ENCODE measurements at places on chromosomes 6 and 20.

DNA sequence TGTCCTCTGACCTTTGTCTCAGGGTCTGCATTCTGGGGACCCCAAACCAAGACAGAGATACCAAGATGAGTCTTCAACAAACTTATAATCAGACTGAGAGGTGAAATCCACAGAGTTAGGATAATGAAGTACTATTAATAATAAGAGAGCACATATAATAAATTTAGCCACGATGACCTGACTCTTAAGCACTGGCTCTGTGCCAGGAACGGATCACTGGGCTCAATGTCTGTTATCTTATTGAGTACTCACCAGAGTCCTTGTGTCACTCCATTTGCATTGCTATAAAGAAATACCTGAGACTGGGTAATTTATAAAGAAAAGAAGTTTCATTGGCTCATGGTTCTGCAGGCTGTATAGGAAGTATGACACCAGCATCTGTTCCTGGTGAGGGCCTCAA, 18.9 kb upstream of the ITPR3 start:
- H3K36me3 ChIP-seq, result no peaks in the 10 kb centered on the region
- H3K4me1 ChIP-seq, result no peaks in the 10 kb centered on the region
- no peak for DNase-seq
- H3K27me3 ChIP-seq, result no peaks in the 10 kb centered on the region

DNA sequence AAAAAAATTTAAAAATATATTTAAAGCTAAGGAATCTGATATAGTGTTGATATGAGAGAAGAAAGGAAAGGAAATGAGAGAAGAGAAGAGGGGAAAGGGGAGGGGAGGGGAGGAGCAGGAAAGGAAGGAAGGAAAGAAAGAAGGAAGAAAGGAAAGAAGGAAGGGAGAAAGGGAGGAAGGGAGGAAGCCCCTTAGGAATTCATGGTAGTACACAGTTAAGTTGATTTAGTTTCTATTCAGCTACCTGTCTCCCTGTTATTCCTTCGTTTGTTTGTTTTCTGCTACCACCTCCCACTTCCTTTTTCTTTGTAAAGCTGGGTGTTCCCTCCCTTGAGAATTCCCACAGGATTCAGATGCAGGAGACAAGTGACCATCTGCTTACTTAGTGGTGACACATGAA, 1025.4 kb upstream of the FLRT3 start:
- H3K27me3 ChIP-seq, result no peaks in the 10 kb centered on the region
- no peak for DNase-seq
- H3K4me3 ChIP-seq, result no peak overlapping the region
- no peaks in the 10 kb centered on the region for H3K4me1 ChIP-seq

DNA sequence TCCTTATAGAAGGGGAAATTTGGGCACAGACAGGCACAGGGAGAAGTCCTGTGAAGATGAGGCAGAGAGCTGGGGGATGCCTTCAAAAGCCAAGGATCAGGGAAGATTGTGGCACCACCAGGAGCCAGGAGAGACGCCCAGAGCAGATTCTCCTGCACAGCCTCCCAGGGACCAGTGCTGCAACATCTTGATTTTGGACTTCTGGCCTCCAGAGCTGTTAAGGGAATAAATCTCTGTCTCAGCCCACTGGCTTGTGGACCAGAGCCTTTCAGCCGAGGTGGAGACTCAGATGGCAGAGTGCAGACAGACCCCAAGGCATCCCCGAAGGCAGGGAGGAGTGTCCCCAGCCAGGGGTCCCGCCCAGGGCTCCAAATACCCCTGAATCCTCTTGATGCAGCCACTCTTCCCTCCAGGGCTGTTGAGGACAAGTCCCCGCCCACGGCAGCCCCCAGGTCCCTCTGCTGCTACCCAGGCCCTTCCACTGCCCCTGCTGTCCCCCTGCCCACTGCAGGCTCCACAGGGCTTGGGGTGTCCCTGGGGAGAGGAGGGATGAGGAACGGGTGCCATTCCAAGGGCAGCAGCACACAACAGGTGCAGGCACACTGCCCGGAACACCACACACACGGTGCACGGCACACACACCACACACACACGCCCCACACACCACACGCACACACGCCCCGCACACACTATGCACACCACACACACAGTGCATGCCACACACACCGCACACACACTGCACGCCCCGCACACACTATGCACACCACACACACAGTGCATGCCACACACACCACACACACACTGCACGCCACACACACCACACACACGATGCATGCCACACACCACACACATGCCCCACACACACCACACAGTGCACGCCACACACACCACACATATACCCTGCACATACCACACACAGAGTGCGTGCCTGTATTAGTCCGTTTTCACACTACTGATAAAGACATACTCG, 311.4 kb downstream of the TAF4 start:
- no peaks in the 10 kb centered on the region for H3K4me1 ChIP-seq
- H3K36me3 ChIP-seq, result no peaks in the 10 kb centered on the region
- DNase-seq, result no peak
- H3K27me3 ChIP-seq, result no peaks in the 10 kb centered on the region
- H3K4me3 ChIP-seq, result no peak overlapping the region
- no peak overlapping the region for H3K27ac ChIP-seq

DNA sequence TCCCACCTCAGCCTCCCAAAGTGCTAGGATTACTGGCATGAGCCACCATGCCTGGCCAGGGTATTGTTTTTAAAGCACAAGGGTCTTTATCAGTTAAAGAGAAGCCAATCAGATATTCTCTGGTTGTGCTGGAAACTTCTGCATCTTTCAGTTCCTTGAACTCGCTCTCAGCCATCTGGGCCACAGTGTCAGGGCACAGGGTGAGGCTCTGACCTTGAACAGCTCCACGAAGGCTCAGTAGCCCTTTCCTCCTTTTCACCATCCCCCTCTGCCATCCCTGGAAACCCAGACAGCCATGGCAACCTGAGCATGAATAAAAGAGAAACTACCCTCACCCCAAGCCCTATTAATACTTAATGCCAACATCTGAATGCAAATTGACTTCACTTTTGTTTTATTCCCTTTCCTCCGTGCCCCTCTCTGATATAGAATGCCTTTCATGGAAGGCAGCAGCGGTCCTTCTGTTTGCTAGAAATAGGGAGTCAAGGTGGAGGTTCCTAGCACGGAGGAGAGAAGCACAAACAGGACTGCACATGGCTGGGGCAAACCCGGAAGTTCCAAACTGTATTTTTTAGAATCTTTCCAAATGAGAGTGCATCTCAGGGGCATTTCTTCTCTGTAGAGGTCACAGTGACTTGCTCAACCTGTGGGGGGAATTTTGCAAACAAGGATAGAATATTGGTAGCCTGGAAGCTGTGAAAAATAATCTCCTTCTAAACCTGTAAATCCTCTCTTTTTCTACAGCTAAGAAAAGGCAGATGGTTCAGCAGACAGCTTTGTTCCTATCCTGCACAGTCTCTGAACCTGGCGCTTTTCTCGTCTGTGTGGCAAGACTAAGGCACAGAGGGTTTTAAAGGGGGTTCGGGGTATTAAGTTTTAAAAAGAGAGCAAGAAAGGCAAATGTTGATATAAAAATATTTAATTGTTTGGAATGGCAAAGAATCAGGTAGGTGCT, 176.4 kb upstream of the RREB1 start:
- H3K4me3 ChIP-seq, result no peak overlapping the region
- no peaks in the 10 kb centered on the region for H3K27me3 ChIP-seq
- H3K36me3 ChIP-seq, result no peaks in the 10 kb centered on the region

GRCh38 chr6:3194535-3195419, 32.7 kb downstream of the TUBB2B start:
- no peaks in the 10 kb centered on the region for H3K27me3 ChIP-seq
- H3K4me1 ChIP-seq, result peaks cover 9% of the 10 kb centered on the region
- H3K36me3 ChIP-seq, result no peaks in the 10 kb centered on the region
- peak overlapping the region; percentile 67 for H3K27ac ChIP-seq
- peak; percentile 85 for DNase-seq

- H3K36me3 ChIP-seq, result no peaks in the 10 kb centered on the region
- no peaks in the 10 kb centered on the region for H3K27me3 ChIP-seq
- no peak overlapping the region for H3K27ac ChIP-seq
- no peak for DNase-seq
- H3K4me1 ChIP-seq, result peaks cover 23% of the 10 kb centered on the region
- no peak overlapping the region for H3K4me3 ChIP-seq
Observed at GRCh38 chr20:53826597-53827291, 233.1 kb upstream of the ZNF217 start.

DNA sequence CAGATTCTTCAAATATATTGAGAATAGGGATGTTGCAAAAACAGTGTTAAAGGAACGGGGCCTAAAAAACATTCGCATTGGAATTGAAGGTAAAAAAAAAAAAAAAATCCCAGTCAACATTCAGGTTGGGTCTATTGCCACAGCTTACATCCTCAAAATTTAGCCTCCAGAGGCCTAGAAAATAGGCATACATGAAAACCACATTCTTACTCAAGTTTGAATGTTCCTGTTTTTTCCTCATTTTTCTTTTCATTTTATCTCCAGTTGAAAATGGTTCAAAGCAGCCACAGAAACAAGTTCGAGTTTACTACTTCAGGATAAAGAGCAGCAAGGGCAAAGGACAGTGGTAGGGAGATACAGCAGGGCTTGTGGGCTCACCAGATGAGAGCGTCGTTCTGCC, 41.9 kb downstream of the KCTD20 start:
- peaks cover 48% of the 10 kb centered on the region for H3K36me3 ChIP-seq
- no peaks in the 10 kb centered on the region for H3K4me1 ChIP-seq
- no peak overlapping the region for H3K27ac ChIP-seq
- H3K4me3 ChIP-seq, result no peak overlapping the region

GRCh38 chr6:7255918-7256317, 57.1 kb downstream of the SSR1 start:
- no peak overlapping the region for H3K27ac ChIP-seq
- no peak overlapping the region for H3K4me3 ChIP-seq
- H3K36me3 ChIP-seq, result peaks cover 7% of the 10 kb centered on the region
- peaks cover 4% of the 10 kb centered on the region for H3K4me1 ChIP-seq
- H3K27me3 ChIP-seq, result no peaks in the 10 kb centered on the region

DNA sequence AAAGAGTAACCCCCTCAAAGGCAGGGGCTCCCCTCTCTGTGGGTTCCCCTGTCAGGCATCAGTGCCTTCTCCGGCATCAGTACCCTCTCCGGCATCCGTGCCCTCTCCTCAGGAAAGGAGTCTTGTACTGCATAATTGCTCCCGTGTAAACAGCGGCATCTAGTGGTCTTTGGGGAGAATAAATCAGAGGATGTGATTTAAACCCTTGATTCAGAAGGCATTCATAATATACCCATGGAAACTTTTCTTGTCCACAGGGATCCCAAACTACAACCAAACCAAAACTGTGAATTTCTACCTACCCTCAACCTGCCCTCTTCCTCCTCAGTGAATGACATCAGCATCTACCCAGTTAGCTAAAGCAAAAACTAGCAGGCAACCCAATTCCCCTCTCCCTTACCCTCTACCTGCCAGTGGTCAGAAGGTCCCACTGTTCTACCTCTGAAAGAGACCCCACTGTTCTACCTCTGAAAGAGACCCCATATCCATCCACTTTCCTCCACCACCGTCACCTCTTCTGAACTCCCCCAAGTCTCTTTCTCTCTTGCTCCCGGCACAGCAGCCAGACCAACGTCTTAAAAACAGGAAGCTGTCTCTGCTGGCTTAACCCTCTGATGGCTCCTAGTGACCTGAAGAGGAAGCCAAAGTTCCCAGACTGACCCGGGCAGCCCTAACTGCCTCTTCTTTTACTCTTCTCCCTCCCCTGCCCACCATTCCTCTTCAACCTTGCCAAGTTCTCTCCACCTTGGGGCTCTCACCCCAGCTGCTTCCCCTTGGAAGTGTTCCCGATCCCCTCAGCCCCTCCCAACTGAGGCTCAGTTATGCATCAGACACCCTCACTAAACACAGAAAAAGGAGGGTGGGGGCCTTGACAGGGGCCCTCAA, 27.2 kb downstream of the UBE2V1 start:
- DNase-seq, result peak; percentile 79
- H3K36me3 ChIP-seq, result peaks cover 39% of the 10 kb centered on the region
- H3K4me3 ChIP-seq, result no peak overlapping the region
- peaks cover 15% of the 10 kb centered on the region for H3K4me1 ChIP-seq
- peak overlapping the region; percentile 73 for H3K27ac ChIP-seq

GRCh38 chr20:10520528-10520927, 85.4 kb downstream of the SLX4IP start:
- peaks cover 27% of the 10 kb centered on the region for H3K4me1 ChIP-seq
- DNase-seq, result no peak
- no peaks in the 10 kb centered on the region for H3K36me3 ChIP-seq
- peak overlapping the region; percentile 17 for H3K4me3 ChIP-seq

DNA sequence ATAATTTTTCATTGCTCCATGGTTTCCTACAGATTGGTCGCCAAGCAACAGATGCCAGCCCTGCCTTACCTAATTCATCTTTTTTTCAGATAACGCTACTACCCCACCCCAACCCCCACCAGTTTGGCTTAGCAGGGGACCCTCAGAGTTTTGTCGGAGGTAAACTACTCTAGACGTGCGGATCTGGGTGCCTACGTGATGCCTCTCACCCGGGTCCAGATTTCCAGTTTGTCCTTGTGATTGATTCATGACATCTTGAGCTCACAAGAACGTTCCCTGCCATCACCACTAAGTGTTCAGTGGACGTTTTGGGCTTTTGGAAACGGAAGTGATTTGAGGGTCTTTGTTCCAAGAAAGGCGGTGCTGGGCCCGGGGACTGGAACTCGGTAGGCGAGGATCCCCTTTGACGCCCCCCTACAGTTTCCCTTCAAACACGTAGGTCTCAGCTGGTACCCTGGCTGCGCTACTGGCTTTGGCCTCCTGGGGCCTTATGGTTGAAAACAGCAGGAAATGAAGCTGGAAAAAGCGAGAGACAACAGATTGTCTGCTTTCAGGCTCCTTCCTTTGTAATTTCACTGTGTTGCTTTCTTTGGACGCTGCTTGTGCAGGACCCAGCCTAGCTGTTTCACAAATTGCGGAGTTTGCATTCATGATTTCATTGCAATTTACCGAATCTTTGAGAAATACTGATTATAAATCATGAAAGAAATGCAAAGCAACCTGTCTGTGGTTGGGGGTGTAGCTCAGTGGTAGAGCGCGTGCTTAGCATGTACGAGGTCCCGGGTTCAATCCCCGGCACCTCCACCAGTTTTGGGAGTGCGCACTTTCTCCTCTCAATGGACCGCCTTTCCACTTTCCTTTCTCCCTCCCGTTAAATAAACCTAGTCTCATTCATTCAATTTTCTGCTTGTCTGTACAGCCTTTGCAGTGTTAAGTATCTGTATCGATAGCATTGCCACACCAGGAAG, 81.0 kb downstream of the GPX5 start:
- no peaks in the 10 kb centered on the region for H3K4me1 ChIP-seq
- peak overlapping the region; percentile 59 for H3K4me3 ChIP-seq
- peak; percentile 90 for DNase-seq
